ENCODE measurements at places on chromosomes 3 and 15. TPM values are rescaled to one million over a fixed set of nuclear protein-coding genes. Genes with fewer than 3 reads are reported as not detected.

The MYZAP gene
- total RNA-seq: 17.1 TPM

The PLSCR2 gene
- 0.73 TPM for total RNA-seq

The MOBP gene
- total RNA-seq: 0.16 TPM

The CCR5 gene
- 13.8 TPM for total RNA-seq

The CCR9 gene
- 0.12 TPM for total RNA-seq

The LAMB2 gene
- 283 TPM for total RNA-seq

The BNC1 gene
- total RNA-seq: 0.34 TPM

The CFAP100 gene
- not detected for total RNA-seq

The KCNAB1 gene
- total RNA-seq: 0.58 TPM

The C3orf22 gene
- total RNA-seq: not detected

The NLGN1 gene
- total RNA-seq: 3.1 TPM

The FSIP1 gene
- 0.81 TPM for total RNA-seq

The LRTM1 gene
- total RNA-seq: not detected

The SEMA3F gene
- total RNA-seq: 26.0 TPM

The CYP1A2 gene
- total RNA-seq: not detected

The FBLN2 gene
- total RNA-seq: 69.8 TPM

The BBS4 gene
- total RNA-seq: 19.5 TPM

The PYDC2 gene
- total RNA-seq: not detected

The VEPH1 gene
- 143 TPM for total RNA-seq

The CCRL2 gene
- 18.9 TPM for total RNA-seq

The FETUB gene
- total RNA-seq: not detected

The SLC27A2 gene
- total RNA-seq: 2.9 TPM

The MCTP2 gene
- total RNA-seq: 33.2 TPM

The SH2D7 gene
- not detected for total RNA-seq

The GOLGA6D gene
- not detected for total RNA-seq

The ONECUT1 gene
- total RNA-seq: not detected

The NR1D2 gene
- 40.0 TPM for total RNA-seq

The CACNA2D2 gene
- total RNA-seq: 51.4 TPM

The CLDN16 gene
- 0.18 TPM for total RNA-seq

The ZBBX gene
- not detected for total RNA-seq

The IMPG2 gene
- 0.21 TPM for total RNA-seq

The CFAP44 gene
- 11.4 TPM for total RNA-seq

The TNFSF10 gene
- total RNA-seq: 52.2 TPM

The ENTPD3 gene
- total RNA-seq: 7.5 TPM

The ATP13A5 gene
- total RNA-seq: 1.4 TPM

The ECE2 gene
- not detected for total RNA-seq

The STRIT1 gene
- total RNA-seq: not detected

The DGKG gene
- 7.6 TPM for total RNA-seq

The EPHB1 gene
- 1.1 TPM for total RNA-seq
